Stimulated activated CD4-positive, alpha-beta T cell treated with anti-CD3 and anti-CD28 coated beads, TNF-alpha, amount 100 ng/mL, for 1 hour (primary cell): ENCODE measurements at places on chromosomes 1 and 21.

DNA sequence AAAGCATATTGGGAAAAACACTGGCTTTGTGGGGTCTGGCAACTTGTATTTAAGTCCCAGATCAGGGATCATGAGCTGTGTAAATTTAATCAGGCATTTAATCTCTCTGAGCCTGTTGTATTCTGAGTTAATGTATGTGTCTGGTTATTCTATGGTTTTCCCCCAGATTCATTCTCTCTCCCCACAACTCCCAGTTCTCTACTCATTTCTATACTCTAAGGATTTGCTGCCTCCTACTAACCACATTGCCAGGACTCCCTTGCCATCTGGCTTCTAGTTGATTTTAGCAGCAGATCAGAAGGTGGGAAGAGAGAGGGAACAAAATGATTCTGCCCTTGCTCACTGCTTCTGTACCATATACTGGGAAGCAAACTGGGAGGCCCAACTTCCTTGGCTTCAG lies 31.4 kb upstream of the S1PR1 start:
- DNase-seq = no peak

- DNase-seq = no peak
These were observed 91.2 kb downstream of the AJAP1 start for GRCh38 chr1:4745560-4745959.

DNA sequence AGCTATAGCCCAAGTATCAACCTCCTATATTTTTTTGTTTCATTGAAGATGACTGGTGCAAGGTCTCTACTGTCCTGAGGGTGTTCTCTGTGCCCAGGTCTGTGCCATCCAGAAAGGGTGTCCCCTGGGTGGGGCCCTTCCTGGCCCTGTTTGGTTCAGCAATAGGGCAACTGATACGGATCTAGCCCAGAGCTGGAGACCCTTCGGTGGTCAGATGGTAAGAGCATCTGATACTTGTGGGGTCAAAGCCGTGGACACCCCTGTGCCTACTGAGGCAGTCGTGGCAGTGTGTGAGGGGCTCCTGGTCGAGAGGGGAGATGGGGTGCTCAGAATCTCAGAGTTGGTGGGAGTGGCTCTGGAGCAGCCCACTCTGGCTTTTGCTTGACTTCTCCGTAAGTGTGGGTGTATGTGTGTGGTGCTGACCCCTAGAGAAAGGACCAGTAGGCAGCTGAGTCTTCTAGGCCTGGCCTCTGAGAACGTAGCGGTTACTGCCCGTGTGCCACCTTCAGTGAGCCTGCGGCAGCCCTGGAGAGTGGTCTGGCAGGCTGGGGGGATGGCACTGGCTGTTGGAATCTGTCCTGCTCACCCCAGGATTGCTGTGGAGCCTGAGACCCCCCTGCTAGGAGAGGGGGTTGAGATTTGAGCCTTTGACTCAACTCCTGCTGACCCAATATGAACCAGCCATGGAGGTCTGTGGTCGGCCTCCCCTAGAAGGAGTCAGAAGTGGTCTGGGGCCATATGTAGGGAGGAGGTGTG lies 2.7 kb downstream of the AMPD2 start:
- DNase-seq = no peak

GRCh38 chr1:188668083-188668482 lies 1809.6 kb downstream of the BRINP3 start:
- no peak for DNase-seq

DNA sequence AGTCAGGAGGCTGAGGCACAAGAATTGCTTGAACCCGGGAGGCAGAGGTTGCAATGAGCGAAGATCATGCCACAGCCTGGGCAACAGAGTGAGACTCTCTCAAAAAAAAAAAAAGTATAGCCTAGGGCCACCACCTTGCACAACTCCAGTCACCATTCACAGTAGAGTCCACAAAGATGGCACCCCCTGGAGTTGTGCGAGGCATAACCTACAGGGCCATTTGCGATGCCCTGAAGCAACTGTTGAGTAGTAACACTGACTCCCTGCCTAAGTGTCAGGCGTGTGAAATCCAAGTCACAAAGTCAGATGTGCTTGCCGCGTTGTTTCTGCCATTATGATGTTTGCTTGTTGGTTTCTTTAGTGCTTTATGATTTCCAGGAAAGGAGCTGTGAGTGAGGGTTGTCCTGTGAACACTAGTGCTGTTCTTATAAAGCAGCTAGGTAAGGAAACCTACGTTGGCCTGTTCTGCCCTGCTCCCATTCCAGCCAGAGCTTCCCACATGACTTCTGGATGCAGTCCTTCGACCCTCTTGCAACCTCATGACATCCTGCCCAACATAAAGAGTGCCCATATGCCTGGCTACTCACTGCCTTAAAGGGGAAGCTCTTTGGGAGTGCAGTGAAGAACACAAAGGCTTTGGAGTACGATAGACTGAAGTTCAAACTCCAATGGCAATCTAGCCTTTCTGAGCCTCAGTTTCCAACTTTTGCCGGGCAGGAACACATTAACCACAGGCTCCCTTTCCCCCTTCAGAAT lies 29.8 kb downstream of the FHAD1 start:
- DNase-seq = no peak

DNA sequence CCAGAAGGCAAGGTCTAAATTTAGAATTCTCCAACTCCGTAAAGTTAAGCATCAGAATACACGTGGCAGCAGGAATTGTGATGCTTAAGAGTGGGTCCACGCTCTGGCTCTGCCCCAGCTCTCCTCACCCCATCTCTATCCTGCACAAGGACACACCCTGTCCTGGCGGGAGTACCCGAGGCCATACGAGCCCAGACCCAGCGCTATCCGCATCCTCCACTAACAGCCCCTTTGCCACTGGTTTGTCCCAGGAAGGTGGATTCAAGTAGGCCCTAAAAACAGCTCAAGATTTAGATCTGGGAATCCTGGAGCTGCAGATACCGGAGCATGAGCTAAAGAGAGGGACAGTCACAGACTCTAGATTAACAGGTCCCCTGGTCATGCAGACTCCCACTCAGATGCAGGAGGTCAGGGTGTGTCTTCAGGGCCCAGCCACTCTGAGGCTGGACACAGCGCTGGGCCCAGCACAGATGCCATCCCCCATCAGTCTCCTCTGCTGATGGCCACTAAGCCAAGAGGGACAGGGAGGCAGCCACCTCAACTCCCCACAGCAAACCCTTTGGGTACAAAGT lies 393.3 kb downstream of the NPHP4 start:
- DNase-seq = no peak
